GM20000 (cell line): ENCODE measurements at places on chromosomes 1 and 21.

- DNase-seq: peak; percentile 60
Measured at GRCh38 chr1:184866991-184867788, 107.1 kb downstream of the NIBAN1 start.

- DNase-seq: peak; percentile 58
Measured at GRCh38 chr1:58249737-58250586, 296.6 kb downstream of the OMA1 start.

GRCh38 chr1:19547814-19548213 is 62.5 kb upstream of the CAPZB start:
- no peak for DNase-seq

DNA sequence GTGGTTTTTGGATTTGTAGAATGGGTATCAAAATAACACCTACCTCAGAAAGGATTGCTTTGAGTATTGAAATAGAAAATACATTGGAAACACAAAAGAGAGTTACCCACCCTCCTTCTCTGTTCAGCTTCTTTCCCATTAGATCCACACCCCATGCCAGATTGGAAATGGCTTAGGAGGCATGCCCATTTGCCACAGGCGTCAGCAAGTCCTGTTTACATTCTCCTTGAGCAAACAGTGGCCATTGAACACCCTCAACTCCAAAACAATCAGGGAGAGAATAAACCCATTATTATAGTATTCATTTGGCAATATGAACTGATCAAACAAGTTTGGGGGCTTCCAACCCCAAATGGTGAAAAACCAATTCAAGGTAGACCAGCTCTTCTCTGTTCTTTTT is 2.4 kb downstream of the ELAPOR1 start:
- DNase-seq: no peak

DNA sequence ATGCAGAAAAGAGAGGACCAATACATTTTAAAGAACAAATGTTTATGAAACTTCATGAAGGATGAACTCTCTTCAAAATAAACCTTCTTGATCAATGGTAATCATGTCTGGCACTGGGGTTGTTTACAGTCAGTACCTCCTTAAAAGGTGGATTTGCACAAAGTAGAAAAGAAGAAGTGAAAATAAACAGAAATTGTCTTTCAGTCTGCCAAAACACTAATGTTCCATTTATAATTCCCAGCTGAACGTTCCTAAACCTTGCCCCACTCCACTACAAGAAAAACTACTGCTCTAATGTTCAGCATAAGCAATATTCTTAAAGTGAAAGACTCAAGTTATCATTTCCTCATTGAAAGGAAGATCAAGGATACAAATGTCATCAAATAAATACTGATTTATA is 86.2 kb downstream of the EIF4G3 start:
- no peak for DNase-seq

DNA sequence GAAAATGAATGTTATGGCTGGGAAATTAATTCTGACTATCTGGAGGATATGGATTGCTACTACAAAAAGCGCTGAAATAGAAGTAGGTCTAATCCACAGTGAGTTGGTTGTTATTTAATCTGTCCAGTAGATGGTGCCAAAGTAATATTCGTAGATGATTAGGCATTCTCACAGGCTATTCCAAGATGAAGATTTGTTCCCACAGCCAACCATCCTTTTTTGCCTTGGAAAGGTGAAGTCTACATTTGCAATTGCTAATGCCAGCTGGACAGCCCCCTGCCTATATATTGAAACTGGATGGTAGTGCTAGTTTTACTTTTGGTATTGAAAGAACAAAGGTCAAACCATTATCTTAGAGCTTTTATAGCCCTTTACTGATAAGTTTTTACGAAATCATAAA is 43.8 kb downstream of the RBM11 start:
- DNase-seq: peak; percentile 32

- DNase-seq: peak; percentile 55
Measured at GRCh38 chr1:50419192-50419906, 3.9 kb downstream of the DMRTA2 start.

GRCh38 chr1:29269382-29269781 is 33.1 kb downstream of the PTPRU start:
- DNase-seq: no peak

DNA sequence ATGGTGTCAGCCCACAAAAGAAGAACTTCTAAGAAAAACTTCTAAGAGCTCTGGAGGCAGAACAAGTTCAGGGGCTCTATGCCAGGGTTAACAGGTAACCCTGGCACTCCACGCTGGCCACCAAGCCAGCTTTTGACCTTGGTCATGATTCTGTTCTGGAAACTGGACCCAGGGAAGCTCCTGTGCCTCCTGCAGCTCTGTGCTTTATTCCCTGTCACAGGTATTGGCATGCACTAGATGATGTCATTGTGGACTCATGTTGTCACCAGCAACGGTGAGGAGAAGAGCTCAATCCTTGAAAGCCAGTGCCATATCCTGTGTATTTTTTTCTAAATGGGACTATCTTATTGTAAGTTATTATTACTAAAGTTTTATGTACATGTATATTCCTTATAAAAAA is 56.7 kb upstream of the GCLM start:
- DNase-seq: no peak

DNA sequence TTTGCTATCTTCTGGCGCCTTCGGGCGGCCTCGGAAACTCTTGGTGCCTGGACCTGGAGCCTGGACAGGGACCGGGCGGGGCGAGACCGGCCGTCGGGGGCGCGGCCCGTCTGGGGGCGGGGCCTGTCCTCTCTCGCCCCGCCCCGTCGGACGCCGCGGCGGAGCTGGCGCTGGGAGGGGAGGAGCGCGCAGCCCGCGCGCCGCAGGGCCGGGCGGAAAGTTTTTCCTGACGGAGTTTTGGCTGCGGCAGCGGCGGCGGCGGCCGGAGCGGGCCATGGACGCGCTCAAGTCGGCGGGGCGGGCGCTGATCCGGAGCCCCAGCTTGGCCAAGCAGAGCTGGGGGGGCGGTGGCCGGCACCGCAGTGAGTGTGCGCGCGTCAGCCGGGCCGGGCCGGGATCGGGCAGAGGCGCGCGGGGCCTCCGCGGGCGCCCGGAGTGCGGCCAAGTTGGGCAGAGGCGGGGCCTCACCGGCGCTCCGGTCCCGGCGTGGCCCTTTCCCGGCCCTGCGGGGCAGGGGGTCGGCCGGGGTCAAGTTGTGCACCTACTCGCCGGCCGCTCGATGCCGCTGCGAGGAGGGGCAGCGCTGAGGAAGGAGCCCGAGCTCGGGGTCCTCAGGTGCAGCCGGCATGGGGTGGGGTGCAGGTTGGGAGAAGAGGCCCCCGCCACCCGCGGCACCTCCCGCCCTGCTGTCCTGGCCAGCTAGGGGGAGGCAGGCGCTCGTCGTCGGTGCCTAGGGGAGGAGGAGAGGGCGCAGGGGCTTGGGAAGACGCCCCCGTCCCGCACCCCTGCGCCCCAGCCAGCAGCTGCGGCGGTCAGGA is at the start of gene LDLRAP1:
LDLRAP1 (plus strand) TSS at position 182 of the 818 bp plus-strand sequence; CDS start at position 275, 93 bp downstream.
- DNase-seq: peak; percentile 95

DNA sequence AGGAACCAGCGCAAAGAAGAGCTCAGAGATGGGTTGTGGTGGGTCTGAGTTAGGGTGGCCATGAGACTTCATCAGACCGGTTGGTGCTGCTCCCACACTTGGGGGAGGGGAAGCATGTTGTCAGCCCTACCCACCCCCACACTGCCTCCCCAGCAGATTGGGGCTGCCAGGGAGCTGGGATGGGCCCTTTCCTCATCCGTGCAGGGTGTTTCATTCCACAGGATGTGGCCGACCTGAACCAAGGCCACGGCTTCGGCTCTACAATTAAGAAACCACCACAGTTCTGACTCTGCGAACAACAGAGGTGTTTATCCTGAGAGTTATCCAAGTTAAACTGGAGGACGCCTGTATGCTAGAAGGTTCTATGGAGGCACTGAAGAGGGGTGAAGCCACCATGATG is 171.2 kb downstream of the ETS2 start:
- no peak for DNase-seq

DNA sequence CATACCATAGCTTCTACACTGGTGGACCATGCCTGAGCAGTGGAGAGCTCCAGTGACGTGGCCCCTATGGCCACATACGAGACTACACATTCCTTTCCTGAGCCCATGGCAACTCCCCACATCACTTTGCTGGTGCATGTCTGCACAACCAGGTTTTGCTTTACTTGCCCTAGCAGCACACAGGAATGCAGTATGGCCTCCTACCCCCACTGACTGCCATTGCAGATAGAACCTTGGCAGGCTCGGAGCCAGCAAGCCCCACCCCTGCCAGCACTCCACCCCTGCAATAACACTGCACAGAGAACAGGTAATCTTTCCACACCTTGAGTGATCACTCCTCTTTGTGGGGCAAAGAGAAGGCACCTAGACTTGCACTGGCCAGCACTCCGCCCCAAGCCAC is 531.9 kb upstream of the CAMK1G start:
- DNase-seq: no peak
